ENCODE measurements at places on chromosomes 7 and 10.
A peak's percentile ranks its signal among the peaks of the same experiment; 100 is the strongest.

GRCh38 chr10:97704341-97704740 is 9.2 kb upstream of the MARVELD1 start:
- no peak for DNase-seq

GRCh38 chr7:107579885-107580715 is at the start of gene BCAP29:
TSS of gene BCAP29 (plus strand) at chr7:107580246. CDS start at chr7:107580773, 527 bp downstream.
- DNase-seq: peak; percentile 27

- no peak for DNase-seq
Measured at GRCh38 chr7:29199776-29200175, 5.2 kb downstream of the CHN2 start.

- DNase-seq: no peak
Measured at GRCh38 chr10:77565590-77566023, 72.0 kb downstream of the KCNMA1 start.

- no peak for DNase-seq
Measured at GRCh38 chr10:72328045-72328828, 26.5 kb downstream of the DNAJB12 start.

DNA sequence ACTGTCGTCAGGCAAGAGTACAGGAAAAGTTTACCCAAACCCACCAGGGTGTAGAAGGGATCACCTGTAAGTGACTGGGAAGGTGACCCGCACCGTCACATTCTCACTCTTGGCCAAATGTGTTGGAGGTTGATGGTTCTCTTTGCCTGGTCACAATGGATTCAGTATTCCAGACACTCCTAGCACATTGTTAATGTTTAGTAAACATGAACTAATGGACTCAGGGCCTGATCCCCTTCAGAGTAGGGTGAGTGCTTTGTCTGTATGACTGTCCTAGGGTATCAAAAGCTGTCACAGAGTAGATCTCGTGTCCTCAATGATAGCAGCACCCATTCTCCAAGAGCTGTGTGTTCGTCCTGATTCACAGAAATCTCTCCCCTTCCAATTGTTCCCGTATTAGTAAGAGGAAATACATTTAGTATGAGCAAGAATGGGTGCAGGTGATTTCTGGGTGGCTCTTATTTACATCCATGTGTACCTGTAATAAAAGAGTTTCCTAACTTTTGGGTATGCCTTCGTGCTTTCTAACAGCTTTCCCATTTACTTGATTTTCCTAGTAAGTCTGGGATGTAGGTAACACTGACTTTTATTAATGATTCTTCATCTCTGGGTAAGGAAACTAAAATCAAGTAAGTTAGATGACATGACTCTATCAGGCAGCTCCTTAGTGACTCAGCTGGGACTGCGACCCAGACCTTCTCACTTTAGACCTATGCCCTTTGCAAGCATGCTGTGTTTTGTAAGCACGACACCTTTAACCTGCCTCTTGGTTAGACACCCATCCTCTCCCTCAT is 4.7 kb downstream of the EEPD1 start:
- DNase-seq: no peak

DNA sequence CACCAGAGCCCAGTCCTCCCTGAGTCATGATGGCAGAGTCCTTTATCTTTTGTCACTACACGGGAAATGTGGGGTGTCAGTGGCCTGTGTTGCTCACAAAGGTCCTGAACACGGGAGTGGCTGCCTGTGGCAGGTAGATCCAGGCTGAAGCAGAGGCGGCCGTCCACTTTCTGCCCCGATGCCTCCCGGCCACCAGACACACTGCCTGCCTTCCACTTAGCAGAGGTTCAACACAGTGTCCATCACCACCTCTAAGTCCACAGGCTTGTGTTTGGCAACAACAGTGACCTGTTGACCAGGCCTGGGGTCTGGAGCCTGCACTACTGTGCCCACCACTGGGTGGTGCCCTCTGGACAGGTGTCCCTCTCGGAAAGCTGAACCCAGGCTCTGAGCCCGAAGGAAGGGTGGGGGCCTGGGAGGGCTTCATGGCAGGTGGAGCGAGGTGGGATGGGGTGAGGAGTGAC is 49.9 kb upstream of the CAMK2B start:
- no peak for DNase-seq

- DNase-seq: no peak
Measured at GRCh38 chr7:96415293-96415940, 93.5 kb upstream of the SLC25A13 start.

- DNase-seq: no peak
Measured at GRCh38 chr10:18400201-18400905, 251.0 kb downstream of the NSUN6 start.

DNA sequence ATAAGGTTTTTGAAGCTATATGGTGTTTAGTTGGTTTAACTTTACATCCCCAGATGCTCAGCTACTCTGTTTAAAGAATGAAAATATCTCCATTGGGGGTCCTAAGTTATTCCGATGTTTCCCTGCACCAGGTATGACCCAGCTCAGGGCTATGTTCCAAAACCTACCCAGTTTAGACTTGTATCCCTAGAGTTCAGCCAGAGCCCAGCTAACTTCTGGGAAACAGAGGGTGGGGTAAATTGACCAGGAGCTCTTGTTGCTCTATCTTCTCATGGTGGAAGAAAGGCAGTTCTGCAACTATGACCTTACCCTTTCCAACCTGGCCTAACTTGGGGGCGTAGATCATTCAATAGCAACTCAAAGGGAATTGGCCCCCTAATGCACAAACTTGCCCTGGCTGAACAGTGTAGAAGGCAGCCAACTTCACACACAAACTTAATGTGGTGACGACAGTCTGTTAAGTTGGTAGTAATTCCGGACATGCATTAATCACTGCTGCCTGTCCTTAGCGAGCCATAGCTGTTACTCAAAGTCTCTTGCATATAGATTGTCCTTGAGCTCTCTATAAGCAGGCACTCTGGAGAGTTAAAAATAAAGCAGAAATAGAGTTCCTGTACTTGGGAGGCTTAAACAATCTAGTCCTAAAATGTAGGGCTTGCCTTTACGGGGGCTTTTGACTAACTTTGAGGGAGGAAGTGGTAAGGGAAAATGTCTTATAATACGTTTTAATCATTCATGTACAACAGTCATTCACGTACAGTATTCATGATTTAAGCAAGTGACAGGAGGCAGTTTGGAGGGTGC is 5.3 kb upstream of the ZNRF2 start:
- DNase-seq: no peak

GRCh38 chr10:89217057-89217990 is 10.2 kb upstream of the CH25H start:
- DNase-seq: peak; percentile 24

- no peak for DNase-seq
Measured at GRCh38 chr7:93860261-93860660, 30.3 kb downstream of the TFPI2 start.

GRCh38 chr10:30562787-30563186 is 66.8 kb downstream of the LYZL2 start:
- no peak for DNase-seq

DNA sequence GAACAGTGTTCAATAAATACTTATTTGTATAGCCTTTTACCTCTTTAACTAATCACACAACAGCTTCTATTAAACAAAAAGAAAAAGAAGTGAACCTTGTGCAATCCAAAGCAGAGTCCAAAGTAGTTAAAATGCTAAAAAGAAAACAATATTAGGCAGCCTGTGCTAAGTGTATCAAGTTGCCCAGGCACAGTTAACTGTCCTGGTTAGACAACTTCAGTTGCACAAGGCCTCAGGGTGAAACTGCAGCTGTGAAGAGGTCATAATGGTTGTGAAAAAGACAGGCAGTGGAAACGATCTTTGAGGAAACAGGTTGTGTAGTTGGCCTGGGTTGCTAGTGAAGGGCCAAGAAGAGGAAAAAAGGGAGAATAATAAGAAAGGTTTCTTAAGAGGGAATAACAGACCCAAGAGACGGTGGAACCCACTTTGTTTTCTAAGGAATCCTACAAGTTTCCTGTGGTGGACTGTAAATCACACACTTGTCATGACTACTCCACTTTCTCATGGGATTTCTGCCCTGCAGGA is 6.0 kb upstream of the CROT start:
- DNase-seq: no peak

GRCh38 chr10:83543691-83544462 is 595.4 kb upstream of the GHITM start:
- DNase-seq: no peak

DNA sequence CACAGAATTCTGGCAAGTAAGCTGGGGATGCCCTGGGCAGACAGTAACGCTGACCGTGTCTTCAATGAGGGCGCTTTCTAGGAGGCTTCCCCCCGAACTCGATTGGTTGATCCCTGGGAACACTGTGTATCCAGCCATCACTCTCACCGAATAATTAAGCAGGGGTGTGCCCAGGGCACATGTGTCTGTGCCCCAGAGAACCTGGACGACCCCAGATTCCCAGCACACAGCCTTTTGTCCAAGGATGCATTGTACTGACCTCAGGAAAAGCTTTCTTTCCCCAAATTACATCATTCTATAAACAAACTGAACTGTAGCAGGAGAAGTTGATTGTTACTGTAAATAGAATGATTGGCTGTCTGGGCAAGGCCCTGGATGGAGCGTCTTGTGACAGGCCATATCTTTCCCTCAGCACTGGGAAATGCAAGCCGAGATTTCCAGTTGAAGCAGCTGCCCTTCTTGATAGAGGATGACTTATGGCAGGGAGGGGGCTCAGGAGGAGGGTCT is 6.6 kb upstream of the DEPP1 start:
- DNase-seq: no peak

- DNase-seq: no peak
Measured at GRCh38 chr10:93124580-93125318, 51.1 kb downstream of the CYP26A1 start.

GRCh38 chr7:69935107-69935506 is 336.8 kb downstream of the AUTS2 start:
- DNase-seq: no peak

DNA sequence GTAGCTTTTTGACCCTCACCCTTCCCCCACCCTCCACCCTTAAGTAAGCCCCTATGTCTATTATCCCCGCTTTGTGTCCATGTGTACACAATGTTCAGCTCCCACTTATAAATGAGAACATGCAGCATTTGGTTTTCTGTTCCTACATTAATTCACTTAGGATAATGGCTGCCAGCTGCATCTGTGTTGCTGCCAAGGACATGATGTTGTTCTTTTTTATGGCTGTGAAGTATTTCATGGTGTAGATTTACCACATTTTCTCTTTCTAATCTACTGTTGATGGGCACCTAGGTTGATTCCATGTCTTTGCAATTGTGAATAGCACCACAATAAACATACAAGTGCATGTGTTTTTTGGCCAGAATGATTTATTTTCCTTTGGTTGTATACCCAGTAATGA is 232.2 kb downstream of the CACNA2D1 start:
- no peak for DNase-seq

GRCh38 chr7:27131390-27131819 is 848 bp upstream of the HOXA4 start:
- DNase-seq: no peak

DNA sequence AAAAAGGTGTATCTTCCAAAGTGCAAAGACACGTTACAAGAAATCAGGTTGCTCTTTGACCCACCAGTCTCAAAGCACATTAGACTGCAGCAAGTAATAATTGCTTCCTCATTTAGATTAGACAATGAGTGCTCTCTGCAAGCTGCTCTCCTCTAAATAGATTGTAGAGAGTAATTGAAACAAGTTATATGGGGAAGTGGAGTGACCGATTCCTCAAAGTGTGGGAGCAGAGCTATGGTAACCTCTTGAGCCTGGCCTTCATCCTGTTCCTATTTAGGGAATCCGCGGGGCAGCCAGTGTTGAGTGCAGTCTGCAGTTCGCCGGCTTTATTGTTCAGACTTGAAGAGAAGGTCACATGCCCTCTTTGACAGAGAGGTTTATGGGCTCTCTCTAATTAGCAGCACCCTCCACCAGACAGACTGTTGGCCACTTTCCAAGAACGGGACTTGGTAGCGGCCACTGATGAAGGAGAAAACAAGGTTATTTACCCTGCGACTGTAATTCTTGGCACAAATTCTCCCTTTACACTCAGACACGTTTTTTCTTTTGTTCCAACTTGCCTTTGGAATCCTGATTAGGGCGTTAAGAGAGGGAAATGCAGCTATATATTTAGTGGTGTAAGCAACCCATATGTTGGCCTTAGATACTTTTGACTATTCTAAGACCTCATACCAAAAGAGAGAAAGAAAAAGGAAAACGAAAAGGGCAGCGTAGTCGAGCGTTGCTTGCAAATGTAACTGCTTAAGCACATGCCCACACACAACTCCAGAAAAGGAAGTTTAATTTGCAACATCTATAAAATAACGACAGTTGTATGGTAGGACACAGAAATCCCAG is 107.5 kb downstream of the REEP3 start:
- no peak for DNase-seq

GRCh38 chr10:24156686-24157085 is 52.3 kb upstream of the KIAA1217 start:
- no peak for DNase-seq

DNA sequence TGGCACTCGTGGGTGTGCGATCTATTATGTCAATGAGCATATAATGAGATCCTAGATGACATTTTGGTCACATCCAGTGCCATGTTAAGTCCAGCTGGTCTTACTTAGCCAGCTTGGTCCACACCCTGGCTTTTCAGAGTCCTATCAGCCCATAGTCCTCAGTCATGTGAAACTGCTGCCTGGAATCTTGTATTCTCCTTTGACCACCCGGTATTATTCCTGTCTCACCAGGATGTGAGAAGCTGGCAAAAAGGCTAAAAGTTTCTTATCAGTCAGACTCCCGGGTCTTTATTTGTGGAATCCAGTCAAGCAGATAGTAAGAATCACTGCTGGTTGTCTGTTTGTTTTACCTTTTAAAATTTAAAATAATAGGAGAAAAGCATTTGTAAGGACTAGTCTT is 705.6 kb upstream of the GHITM start:
- DNase-seq: no peak

- DNase-seq: no peak
Measured at GRCh38 chr10:91974960-91975359, 51.4 kb downstream of the BTAF1 start.

GRCh38 chr10:57754803-57755202 is 512.9 kb downstream of the IPMK start:
- no peak for DNase-seq

DNA sequence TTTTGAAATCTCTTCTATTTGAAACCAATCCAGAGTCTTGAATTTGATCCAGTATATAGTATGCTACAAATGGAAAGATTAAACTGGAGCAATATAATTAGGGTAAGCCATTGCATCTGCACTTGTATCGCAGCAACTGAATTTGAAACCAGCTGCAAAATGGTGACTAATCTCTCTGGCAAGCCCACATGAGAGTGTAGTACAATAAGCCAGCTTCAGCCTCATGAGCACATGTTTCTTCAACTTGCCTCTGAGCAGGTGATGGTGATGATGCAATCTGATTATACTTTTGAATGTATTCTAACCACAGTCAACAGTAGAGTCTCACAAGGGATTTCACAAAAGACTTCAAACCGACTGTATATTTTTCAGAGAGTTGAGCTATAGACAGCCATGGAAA is 829 bp upstream of the RPA3 start:
- no peak for DNase-seq

- DNase-seq: no peak
Measured at GRCh38 chr7:42285383-42285824, 48.4 kb upstream of the GLI3 start.

- DNase-seq: no peak
Measured at GRCh38 chr7:2965745-2966270, 77.9 kb downstream of the CARD11 start.

DNA sequence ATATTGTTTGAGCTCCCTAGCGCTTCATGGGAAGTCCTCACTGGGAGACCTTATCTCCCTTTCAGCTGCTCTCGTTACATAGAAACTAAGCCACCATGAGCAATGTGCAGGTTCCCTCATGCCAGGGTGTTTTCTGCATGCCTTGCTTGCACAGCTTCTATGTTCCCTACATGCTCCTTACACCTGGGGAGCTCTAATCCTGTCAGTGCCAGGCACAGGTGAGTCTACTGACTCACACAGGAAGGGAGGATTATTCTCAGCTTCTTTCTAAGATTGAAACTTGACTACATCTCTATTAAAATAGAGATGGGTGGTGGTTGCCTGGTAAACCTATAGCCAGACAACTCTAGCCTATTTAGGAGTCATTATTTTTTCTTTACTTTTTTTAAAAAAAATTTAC is 375.7 kb upstream of the CDC14C start:
- no peak for DNase-seq
